ENCODE measurements at places on chromosomes 12 and 14. TPM values are rescaled to one million over a fixed set of nuclear protein-coding genes. Genes with fewer than 3 reads are reported as not detected.

DNA sequence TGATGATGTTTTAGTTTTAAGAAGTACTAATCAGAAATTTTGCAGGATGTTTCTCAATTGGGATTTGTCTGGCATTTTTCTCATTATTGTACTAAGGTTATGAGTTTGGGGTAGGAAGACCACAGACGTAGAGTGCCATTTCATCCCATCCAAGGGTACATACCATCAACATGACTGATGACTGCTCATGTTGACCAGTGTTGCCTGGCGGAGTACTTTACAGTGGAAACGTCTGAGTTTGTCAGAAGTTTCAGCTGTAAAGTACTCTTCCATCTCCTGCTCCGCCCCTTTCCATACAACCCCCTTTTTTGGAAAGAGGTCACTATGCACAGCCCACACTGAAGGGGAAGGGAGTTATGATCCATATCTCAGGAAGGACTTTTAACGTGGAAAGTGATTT lies 74.2 kb downstream of the RCOR1 start:
- no peak for DNase-seq

DNA sequence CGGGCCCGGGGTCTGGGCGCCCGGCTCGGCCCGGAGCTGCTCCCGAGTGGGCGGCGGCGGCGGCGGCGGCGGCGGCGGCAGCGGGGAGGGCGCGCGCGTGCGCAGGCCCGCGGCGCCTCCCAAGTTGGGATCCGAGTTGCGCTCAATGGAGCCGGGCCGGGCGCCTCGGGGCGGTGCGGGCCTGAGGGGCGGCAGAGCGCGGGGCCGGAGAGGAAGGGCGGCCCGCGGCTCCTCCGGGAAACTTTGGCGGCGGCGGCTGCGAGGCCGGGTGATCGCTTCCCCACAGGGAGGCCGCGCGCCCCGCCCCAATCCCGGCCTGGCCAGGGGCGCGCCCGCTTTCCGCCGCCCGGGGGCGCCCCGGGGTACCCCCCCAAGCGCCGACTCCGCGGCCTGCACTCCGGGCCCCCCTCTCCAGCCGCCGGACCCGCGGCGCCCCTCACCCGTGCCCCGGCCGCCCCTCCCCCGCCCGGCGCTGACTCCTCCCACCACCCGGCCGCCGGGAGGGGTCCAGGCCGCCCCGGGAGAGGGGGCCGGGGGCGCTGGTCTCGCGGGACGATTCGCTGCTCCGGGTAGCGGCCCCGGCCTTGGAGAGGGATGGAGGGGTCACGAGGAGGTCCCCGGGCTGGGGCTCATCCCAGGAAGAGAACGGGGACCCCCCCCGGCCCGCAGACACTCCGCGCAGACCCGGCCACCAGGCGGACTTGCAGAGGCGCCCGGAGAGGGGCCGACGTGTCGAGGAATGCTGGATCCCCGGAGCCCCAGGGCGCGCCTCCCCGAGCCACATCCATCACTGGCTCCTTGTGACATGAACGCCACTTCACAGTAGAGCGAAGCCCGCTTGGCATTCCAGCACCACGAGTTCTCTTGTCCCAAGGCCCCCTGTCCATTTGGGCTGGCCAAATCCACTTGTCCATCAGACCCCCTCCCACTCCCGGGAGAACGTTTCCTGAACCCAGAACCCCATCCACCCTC lies at the start of gene RILPL1:
Gene RILPL1 (minus strand): TSS at position 48 of the 972 bp plus-strand sequence. CDS start 237 bp downstream, outside the sequence.
- DNase-seq: no peak

GRCh38 chr14:77897374-77897773 lies 97.5 kb downstream of the ADCK1 start:
- no peak for DNase-seq

DNA sequence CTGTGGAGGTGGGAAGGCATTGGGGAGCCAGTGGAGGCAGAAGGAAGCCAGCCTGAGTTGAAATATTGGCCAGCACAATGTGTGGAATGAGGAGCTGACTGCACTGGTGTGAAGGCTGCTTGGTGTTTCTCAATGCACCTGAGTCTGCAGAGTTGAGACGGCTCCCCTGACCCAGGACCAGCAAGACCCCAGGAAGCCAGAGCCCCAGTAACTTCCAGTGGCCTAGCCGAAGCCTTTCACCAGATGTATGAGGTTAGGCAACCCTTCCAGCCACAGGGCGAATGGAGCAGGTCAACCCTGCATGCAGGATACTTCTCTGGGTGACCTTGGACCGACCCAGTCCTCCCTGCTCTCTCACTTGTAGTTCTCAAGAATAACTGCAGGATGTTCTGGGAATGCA lies 12.9 kb upstream of the KRT73 start:
- DNase-seq: no peak

GRCh38 chr12:91178139-91178561 lies 4.5 kb downstream of the DCN start:
- DNase-seq: no peak

DNA sequence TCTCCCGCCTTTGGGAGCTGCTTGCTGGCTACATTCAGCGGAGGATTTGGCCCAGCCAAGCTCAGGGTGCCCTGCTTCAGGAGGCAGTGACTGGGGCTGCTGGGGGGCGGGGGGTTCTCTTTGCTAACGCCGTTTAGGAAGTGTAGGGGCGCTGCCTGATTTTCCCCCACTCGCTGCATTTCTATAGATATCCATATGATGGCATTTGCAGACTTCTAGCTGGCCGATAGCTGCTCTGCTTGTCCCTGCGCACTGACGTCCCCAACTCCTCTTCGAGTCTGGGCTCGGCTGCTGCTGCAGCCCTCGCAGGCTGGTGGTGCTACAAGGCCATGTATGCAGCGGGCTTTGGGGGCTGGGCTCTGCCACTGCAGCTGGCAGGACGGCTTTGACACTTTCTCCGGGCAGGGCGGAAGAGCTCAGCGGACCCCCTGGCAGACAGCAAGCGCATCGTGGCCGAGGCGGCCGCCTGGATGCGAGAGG lies 3.1 kb downstream of the LRFN5 start:
- no peak for DNase-seq

GRCh38 chr14:94538070-94538740 lies 23.0 kb upstream of the SERPINA4 start:
- no peak for DNase-seq

- no peak for DNase-seq
These were observed 40.2 kb downstream of the CCNK start for GRCh38 chr14:99521176-99522024.

DNA sequence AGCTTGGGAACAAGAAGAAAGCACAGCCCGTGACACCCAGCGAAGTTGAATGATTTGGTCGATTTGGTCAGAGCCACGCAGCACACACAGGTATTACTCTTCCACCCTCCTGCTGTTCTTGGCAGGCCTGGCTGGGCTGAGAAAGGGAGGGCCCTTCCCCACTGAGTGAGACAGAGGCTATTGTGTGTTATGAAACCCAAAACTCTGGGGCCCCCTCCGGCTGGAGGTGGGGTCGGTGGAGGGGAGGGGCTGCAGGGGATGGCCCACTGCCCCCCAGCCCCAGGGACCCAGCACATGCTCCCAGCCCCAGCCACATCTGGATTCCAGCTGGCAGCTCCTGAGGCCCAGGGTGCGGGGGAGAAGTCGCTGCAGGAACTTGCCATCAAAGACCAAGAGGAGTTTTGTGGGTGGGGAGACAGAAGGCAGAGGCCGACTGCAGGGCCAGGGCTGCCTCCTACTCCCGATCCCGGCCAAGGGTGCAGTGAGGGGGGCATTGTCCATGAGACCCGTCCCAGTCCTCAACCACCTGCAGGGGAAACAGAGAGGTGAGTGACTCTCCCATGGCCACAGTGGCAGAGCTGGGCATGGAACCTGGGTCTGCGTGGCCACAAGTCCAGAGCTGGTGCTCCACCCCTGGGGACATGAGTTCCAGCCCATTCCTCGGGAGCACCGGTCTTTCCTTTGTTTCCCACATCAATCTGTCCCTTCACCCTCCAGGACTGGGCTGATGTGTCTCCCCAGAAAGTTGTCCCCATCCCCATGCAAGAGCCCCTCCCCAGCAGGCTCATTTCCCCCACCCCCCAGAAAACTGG lies 8.7 kb downstream of the TMEM119 start:
- DNase-seq: no peak

DNA sequence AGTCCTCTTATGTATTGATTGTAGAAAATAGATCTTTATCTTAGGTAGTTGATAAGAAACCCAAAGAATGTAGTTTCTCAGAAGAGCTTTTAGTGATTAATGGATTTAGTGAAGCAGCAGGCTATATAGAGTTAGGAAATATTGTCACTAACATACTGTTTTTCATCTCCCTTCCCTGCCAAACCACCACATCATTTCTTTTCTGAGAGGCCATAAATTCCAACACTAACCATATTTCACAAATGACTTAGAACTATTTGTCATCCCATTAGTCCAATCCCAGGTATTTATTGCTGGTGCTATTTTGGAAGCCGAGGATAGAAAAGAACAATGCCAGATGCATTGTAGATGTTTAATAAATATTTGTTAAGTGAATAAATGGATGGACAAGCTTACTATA lies 185.7 kb downstream of the KICS2 start:
- DNase-seq: no peak

- DNase-seq: no peak
These were observed 29.5 kb downstream of the SLC25A21 start for GRCh38 chr14:37142835-37143401.

DNA sequence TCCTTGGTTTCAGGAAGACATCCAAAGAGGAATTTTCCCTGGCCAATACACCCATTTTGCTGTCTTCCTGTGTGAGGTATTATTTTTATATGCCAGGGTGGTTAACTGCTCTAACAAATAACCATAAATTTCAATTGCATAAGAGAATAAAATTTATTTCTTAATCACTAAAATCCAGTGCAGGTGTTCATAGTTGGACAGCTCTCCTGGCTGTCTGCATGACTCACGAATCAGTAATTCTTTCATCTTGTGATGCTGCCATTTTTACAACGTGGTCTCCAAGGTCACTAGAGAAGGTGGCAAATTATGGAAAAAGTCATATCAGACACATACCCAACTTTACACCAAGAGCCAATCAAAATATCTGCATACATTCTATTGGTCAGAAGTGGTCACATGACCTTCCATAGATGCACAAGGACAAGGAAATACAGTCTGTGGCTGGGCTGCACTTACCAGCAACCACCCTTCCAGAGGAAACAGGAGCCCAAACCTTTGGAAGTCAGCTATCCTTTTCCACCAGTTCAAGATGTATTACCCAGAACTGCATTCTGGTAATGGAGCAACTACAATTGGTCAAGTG lies 193.5 kb upstream of the PLEKHG7 start:
- DNase-seq: no peak

- DNase-seq: no peak
These were observed 40.2 kb downstream of the LRRC74A start for GRCh38 chr14:76866456-76866855.

- no peak for DNase-seq
These were observed at the start of gene DEGS2 for GRCh38 chr14:100159094-100159864. Gene DEGS2, minus strand, starts transcription at chr14:100159645. Its CDS starts 58 bp downstream, at chr14:100159587.

DNA sequence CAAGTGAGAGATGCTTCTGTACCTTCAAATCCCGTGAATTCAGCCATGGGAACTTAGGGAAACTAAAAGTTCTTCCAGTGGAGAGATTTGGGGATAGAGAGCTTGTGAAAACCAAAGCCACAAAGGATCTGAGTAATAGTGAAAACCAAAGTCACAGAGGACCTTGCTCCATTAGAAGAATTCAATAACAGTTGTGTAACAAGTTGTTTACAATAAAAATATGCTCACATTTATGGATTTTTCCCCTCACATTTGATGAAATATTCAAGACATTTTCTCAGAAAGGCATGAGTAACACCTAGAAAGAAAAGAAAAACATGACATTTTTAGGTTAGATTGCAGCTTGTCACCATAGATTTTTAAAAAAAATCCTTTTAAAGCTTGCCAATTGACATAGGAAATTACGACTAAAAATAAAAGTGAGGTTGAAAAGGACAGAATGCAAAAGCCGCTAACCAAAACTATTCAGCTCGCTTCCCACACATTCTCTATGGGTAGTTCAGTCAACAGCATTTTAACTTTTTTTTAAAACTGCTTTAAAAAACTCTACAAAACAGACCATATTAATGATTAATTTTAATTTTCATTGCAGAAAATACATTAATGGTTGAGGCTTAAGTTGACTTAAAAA lies 113.2 kb downstream of the CAND1 start:
- DNase-seq: no peak

GRCh38 chr14:99037777-99038430 lies 234.1 kb downstream of the BCL11B start:
- no peak for DNase-seq

DNA sequence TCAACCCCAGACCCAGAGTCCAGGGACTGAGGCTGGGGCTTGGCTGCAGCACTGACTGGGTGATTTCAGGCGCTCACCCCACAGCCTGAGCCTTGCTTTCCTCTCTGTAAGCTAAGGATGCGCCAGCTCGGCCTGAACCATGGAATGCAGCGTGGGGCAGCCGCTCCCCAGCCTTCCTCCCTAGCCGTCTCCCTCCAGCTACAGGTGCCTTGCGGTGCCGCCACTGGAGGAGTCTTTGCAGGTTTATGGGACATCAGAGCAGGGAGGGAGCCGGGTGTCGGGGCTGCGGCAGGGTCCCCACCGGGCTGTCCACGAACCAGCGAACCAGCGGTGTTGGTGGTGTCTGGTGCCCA lies 19.4 kb downstream of the PPP2R5C start:
- no peak for DNase-seq

GRCh38 chr12:19925841-19926240 lies 442.5 kb upstream of the PDE3A start:
- DNase-seq: no peak

DNA sequence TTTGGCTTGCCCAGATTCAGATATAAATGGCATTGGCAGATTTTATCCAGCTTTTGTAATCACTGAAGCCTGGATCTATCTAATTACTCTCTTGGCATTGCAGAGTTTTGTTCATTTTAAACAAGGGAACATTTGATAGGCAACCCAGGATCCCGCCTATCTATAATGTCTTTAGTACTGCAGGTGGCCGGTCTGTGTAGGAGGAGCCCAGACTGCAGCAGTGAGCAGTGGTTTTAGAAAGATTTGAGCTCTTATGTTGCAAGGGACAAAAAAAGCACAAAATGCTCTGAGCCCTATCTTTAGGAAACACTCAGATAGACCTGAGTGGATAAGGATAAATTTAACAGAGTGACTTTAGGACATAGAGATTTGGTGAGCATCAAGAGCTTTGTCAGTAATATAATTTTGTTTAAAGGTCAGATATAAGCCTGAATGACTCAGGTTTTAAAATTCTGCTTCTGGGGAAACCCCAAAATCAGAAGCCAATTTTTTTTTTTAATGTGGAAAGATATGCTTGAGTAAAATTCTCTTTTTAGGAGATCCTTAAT lies 165.5 kb downstream of the SLC5A8 start:
- DNase-seq: no peak

GRCh38 chr14:93295541-93296220 lies 37.2 kb downstream of the BTBD7 start:
- no peak for DNase-seq

- DNase-seq: no peak
These were observed 4.0 kb downstream of the HOXC8 start for GRCh38 chr12:54012631-54013409.

GRCh38 chr12:132075026-132075713 lies 68.9 kb downstream of the DDX51 start:
- DNase-seq: no peak

PRB2 gene
- total RNA-seq: not detected

AQP6 gene
- total RNA-seq: not detected

NRL gene
- 4.9 TPM for total RNA-seq

ARG2 gene
- 17.0 TPM for total RNA-seq

PIGH gene
- total RNA-seq: 11.3 TPM

SLCO1B1 gene
- not detected for total RNA-seq
